ENCODE measurements at places on chromosomes 4 and X.

DNA sequence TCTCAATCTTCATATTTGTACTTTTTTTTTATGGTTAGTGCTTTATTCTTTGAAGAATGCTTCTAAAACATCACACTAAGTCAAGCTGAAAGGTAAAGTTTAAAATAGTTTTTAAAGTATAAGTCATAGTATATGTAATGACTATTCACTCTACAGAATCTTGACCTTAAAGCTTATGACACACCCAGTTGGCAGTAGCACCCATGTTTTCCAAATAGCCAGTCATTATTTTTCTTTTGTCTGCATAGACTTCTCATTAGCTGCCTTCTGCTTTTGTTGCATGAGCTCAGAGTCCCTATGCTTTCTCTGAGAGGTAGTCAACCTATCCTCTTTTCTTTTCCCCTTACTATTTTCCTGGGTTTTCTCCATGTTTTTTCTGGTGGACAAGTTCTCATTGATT is 231.5 kb downstream of the PCDH18 start:
- DNase-seq, result no peak

- DNase-seq, result no peak
Measured at GRCh38 chr4:95517576-95518345, 31.0 kb downstream of the UNC5C start.

DNA sequence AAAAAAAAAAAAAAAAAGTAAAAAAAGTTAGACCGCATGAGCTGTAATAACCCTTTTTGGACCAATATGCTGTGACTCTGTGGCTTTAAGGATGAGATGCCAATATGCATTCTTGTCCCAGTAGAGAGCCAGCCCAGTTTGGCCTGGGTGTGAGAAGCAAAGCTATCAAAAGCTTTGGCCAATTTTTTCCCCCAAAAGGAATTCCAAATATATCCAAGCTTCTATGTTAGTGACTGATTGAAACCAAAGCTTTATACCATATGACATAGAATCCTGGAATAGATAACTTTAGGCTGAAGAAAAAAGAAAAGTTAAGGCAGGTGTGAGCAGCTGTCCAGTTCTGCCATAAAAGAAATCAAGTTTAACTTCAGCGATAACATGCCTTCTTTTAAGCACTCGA is 30.5 kb upstream of the RBPJ start:
- no peak for DNase-seq

GRCh38 chrX:38282049-38282448 is 45.3 kb downstream of the RPGR start:
- no peak for DNase-seq

GRCh38 chr4:25252230-25253070 is 18.6 kb downstream of the PI4K2B start:
- no peak for DNase-seq

GRCh38 chr4:13782231-13782630 is 154.7 kb upstream of the BOD1L1 start:
- no peak for DNase-seq

GRCh38 chrX:136819031-136819703 is 38.4 kb upstream of the ARHGEF6 start:
- no peak for DNase-seq

GRCh38 chr4:3285558-3286334 is 7.1 kb upstream of the RGS12 start:
- DNase-seq, result no peak

DNA sequence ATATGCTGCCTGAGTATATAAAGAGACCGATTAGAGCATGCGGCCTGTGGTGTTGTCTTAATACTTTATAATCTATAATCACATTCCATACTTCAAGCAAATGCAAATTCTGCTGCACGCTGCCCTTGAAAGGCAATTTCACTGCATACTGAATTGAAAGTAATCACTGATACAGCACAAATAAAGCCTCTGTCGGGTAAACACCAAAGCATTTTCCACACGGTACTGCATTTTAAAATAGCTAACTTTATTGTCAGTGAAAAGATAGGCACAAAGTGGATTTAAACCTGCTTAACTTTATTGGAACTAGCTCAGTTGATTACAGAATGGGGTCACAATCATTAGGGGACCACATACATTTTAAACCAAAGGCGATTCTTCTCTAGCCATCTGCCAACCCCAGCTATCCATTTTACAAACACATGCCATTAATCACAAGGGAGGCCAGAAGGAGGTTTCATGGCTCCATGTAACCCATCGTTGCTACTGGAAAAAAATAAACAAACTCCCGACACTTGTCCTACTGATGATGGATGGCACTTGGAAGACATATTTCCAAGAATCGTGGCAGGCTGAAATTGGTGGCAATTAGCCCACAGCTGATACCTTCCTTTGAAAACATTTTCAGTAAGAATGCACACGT is 65.9 kb downstream of the AMOT start:
- DNase-seq, result no peak

GRCh38 chrX:110341189-110342035 is 17.2 kb upstream of the RTL9 start:
- DNase-seq, result no peak

GRCh38 chrX:43559644-43560043 is 96.5 kb upstream of the MAOA start:
- DNase-seq, result peak; percentile 9

GRCh38 chr4:159577241-159577640 is 474.4 kb downstream of the RAPGEF2 start:
- no peak for DNase-seq

- no peak for DNase-seq
Measured at GRCh38 chr4:168095776-168096406, 3.6 kb downstream of the ANXA10 start.

- no peak for DNase-seq
Measured at GRCh38 chr4:146072376-146072775, 103.1 kb upstream of the LSM6 start.

DNA sequence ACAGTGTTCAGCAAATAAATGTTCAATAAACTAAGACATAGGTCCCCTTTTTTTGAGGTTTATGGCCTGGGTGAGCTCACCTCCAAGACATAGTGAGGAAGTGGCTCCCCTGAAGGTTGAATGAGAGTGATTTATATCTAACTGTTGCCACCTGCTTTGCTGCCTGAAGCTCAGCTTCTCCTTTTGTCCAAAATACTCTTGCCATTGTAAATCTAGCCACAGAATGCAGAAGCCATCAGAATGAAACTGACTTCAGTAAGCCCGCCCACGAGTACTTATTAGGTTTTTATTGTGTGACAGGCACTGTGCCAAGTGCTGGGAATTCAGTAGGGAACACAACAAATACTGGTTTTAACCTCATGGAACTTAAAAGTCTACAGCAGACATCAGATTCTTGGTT is 18.0 kb downstream of the SPINK2 start:
- no peak for DNase-seq

DNA sequence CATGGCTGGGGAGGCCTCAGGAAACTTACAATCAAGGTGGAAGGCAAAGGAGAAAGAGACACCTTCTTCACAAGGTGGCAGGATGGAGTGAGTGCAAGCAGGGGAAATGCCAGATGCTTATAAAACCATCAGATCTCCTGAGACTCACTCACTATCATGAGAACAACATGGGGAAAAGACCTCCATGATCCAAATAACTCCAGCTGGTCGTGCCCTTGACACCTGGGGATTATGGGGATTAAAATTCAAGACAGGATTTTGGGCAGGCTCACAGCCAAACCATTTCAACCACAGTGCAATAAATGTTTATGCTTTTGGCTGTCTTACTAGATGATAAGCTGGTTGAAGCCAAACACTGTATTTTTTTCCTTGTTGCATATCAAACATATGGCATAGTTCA is 1112.4 kb downstream of the STIM2 start:
- DNase-seq, result no peak

GRCh38 chrX:13081395-13082205 is 37.2 kb upstream of the FAM9C start:
- DNase-seq, result no peak

DNA sequence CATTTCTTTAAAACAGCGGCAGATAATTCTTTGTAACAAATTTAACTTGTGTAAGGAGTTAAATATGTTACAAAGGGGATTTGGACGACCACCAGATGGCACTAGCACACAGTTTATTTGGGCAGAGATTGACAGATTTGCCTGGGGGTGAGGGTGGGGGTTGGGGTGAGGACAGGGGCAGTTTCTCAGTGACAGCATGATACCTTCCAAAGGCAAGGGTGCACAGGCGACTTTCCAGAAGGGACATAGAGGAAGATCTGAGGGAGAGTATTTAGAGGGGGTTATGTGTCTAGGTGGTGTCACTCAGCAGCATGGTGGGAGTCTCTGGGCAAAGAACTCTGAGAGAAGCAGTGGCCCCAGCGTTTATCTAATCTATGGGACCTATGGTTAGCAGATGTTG is 9.6 kb upstream of the TMA16 start:
- no peak for DNase-seq

DNA sequence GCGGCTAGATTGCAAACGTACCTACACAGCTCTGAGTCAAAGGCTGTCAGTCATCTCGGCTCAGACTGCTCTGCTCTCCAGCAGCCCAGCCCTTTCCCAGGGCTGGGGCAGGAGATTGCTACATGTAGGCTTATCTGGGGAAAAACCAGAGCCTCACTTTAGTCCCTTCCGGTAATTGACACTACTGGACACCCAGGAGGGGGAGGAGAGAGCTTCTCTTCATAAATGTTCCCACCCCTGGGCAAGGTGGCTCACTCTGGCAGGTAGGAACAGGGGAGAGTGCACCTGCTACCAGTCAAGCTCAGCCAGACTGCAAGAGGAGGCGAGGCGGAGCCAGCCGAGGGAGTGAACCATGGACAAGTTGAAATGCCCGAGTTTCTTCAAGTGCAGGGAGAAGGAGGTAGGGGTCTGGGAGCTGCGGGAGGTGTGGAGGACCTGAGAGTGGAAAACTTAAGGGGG is at the start of gene SLC6A14:
TSS of gene SLC6A14 (plus strand) at position 249 of the 459 bp plus-strand sequence. CDS start at position 353, 104 bp downstream.
- DNase-seq, result no peak

GRCh38 chr4:1654216-1654955 is 29.7 kb downstream of the FAM53A start:
- DNase-seq, result no peak

- no peak for DNase-seq
Measured at GRCh38 chr4:96602661-96603060, 762.8 kb downstream of the PDHA2 start.

All from NCI-H2081 treated with DMSO at 0.1 percent for 48 hours (cell line).